ENCODE measurements at places on chromosomes 2 and 18.

- no peak for ATAC-seq
Measured at GRCh38 chr18:49340446-49340845, 120.0 kb downstream of the DYM start.

- no peak for ATAC-seq
Measured at GRCh38 chr18:69215161-69215560, 185.5 kb upstream of the DOK6 start.

DNA sequence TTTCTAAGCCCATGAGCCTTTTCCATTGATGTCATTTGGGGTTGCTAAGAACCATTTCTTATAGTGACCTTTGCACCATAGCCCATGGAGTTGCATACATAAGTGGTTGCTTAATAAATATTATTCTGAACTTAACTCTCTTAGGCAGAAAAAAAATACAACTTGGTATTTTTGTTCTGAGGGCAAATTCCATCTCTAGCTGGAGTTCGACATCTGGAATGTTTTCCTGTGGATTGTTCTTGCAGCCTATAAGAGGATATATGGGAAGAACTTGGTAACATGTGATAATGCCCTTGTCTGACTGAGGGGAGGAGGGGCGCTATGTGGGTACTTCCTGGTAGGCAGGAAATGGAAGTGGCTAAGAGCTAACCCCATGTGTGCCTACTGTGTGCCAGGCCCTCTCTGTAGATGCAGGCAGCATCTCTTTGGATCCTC is 20.7 kb downstream of the IGFBP2 start:
- no peak for ATAC-seq

- no peak for ATAC-seq
Measured at GRCh38 chr2:219658196-219658846, 30.9 kb downstream of the SLC4A3 start.

- no peak for ATAC-seq
Measured at GRCh38 chr18:9901377-9901776, 12.4 kb upstream of the VAPA start.

DNA sequence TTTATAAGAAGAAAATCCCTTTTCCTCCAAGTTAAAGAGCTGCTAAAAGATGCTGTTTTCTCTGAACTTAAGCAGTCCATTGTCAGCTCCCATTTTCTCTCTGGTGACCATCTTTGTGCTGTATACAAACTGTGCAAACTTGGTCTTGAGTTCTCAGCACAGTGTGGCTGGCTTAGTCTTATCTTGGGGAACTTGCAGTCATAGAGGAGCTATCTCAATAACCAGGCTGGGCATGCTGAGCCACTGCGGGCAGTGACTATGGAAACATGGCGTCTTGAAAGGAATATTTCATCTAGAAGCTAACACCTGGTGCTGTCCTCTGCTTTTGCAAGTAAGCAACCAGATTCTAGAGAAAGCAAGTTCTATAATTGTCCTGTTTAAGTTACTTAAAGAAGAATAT is 1334.4 kb upstream of the CELF4 start:
- ATAC-seq: no peak

- ATAC-seq: no peak
Measured at GRCh38 chr18:51300912-51301311, 103.4 kb upstream of the MEX3C start.

GRCh38 chr2:109481196-109481555 is 132.6 kb downstream of the SEPTIN10 start:
- no peak for ATAC-seq

- no peak for ATAC-seq
Measured at GRCh38 chr18:10791169-10791831, 265.5 kb downstream of the NAPG start.

- ATAC-seq: no peak
Measured at GRCh38 chr18:23528580-23529472, 25.5 kb downstream of the RMC1 start.

DNA sequence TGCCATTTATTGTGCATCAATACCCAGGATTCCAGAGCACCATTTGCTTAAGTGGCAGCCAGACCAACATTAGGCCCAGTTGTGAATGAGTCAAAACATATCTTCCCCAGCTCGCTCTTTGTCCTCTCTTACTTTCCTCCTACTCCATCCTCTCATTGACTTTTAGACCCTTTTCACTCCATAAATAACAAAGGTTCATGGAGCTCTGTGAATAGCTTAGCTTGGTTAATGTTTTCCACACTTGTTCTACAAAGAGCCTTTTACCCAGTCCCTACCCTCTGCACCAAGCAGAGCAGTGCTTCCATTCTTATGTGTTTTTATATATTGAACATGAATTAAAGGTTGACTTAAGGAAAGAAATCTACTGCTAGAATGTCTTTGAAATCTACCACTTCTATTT is 625.8 kb upstream of the FANCL start:
- ATAC-seq: no peak

- no peak for ATAC-seq
Measured at GRCh38 chr2:13662055-13662454, 945.3 kb downstream of the TRIB2 start.

DNA sequence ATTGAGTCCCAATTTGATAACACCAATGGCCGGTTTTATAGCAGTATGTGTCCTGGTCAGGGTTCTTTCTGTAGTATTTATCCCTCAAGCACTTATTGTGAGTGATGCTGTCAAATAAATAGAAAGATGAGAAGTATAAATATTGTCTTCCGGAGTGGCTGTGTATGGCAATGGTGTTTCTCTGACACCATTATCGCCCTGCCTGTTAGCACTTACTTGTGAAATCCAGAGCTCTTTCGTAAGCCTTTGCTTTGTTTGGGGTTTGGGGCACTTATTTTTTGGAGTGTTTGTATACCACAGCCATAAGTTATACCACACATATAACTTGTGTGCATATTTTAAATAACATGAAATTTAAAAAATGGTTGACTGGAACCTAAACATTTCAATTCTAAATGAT is 29.3 kb downstream of the CD8B2 start:
- ATAC-seq: no peak

- no peak for ATAC-seq
Measured at GRCh38 chr2:109409321-109410038, 204.3 kb downstream of the SEPTIN10 start.

GRCh38 chr2:236246711-236247246 is 17.4 kb downstream of the ASB18 start:
- no peak for ATAC-seq

GRCh38 chr2:208570851-208571763 is 164.5 kb downstream of the PTH2R start:
- ATAC-seq: no peak

- no peak for ATAC-seq
Measured at GRCh38 chr18:31876707-31877106, 66.2 kb downstream of the TRAPPC8 start.

- ATAC-seq: no peak
Measured at GRCh38 chr18:7846335-7846734, 279.2 kb downstream of the PTPRM start.

GRCh38 chr18:2395427-2396161 is 175.7 kb downstream of the METTL4 start:
- ATAC-seq: no peak

DNA sequence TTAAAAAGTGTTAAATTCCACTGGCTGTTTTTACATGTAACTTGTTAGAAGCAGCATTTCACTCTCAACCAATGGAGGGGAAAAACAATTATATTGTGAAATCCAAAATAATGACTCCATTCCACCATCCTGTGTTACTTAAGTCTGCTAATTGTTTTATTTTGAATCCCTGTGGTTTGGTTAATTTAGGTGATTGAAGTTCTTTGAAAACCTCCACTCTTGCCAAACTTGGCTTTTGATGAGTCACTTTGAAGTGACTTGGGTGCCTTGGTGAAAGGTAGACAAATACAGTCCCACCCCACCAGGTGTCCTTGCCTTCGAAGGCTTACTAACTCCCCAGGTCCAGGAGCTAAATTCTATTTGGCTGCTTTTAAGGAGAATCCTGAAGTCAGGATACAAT is 1303.8 kb upstream of the NRXN1 start:
- no peak for ATAC-seq

- ATAC-seq: no peak
Measured at GRCh38 chr18:44792456-44793061, 111.9 kb downstream of the SETBP1 start.

DNA sequence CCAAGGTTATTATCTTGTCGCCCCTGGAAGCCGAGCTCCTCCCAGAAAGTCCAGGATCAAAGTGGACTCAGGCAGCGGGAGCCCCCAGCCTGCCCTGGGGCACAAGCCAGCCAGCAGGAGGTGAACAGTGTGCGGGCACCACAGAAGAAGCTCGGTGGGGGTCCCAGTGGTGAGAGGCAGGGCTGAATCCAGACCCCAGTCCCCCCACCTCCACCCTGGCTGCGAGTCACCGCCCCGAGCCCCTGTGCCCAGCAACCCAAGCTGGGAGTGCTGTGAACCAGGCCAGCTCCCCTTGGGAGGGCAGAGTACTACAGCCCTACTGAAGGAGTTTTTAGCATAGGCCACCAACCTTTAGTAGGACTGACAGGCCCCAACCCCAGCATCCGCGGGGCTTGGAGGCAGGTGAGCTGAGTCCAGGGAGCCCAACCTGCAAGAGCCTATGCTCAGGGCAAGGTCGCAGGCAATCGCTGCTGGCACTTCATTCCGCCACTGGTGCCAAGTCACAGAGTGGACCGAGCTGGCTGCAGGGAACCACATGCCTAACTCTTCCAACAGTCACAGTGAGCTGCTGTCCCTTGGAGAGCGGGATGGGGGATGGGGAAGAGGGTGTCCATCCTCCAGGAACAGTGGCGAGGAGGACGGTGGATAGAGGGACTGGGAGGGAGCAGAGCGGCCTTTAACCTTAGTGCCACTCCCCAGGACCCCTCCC is 3.0 kb downstream of the PIEZO2 start:
- ATAC-seq: no peak

GRCh38 chr2:20092226-20092900 is 40.9 kb upstream of the LAPTM4A start:
- no peak for ATAC-seq

DNA sequence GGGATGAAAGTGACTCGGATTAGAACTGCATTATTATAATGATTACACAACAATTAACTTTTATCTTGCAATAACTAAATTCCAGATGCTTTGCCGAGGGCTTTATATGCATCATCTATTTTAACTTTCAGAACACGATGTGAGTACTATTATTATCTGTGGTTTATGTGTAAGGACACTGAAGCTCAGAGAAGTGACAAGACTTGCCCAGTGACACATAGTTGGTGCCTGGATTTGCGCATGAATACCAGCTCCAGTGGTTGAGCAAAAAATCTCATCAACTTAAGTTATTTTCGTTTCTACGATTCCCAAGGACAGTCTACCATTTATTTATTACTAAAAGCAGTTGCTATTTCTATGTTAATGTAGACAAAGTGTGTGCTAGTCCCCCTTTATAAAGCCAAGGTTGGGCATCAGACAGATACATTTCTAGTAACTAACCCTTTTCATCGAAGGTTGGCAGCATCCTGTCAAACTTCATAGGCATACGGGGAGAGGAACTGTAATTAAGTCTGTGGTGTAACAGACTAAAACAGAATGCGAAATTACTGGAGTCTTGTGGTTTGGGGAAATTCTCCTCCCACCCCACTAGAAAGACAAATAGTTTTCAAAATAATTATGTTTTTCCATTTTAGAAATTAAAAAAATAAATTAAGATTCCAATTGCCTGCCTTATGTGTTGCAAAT is 73.2 kb upstream of the BOD1L2 start:
- no peak for ATAC-seq

GRCh38 chr2:181394741-181395437 is 62.3 kb upstream of the ITGA4 start:
- ATAC-seq: peak; percentile 27

GRCh38 chr2:95073856-95074662 is 47.5 kb downstream of the MRPS5 start:
- no peak for ATAC-seq

DNA sequence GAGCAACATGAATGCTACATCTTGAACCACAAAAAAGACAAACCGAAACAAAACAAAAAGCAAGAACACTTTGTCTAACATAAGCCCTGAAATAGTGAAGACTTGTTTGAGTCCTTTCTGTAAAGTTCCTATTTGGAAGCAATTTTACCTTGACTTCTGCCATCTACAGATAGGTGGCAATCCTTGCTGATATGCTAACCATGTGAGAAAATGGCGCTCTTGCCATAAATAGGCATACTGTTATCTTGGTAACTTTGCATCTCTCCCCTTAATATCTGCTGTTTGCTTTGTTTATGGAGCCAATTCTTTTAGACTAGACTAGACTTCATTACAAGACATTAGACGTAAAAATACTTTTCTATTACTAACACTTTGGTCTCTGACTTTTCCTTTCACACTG is 49.4 kb upstream of the PNPT1 start:
- no peak for ATAC-seq

- ATAC-seq: no peak
Measured at GRCh38 chr2:194464964-194465638, 1191.9 kb upstream of the SLC39A10 start.

GRCh38 chr18:58117786-58118403 is 73.9 kb downstream of the NEDD4L start:
- no peak for ATAC-seq

- ATAC-seq: no peak
Measured at GRCh38 chr2:217740178-217740577, 262.6 kb downstream of the TNS1 start.

- ATAC-seq: no peak
Measured at GRCh38 chr2:51612387-51612786, 580.5 kb upstream of the NRXN1 start.

- ATAC-seq: no peak
Measured at GRCh38 chr2:120866483-120867140, 130.9 kb downstream of the GLI2 start.

DNA sequence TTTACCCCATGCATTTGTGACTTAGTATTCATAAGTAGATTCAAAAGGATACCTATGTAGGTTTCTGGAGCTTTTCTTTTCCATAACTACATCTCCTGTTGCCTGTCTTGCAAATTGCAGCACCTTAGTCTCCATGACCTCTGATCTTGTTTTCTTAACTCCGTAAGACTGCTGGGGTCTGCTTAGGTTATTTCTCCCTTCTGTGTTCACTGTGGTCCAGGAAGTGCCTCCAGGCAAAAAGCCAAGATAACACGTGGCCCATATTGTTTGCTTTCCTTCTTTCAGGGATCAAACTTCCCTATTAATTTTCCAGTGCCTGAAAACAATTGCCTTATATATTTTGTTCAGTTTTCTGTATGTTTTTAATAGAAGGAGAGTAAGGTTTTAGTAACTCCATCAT is 86.4 kb downstream of the GCA start:
- no peak for ATAC-seq

GRCh38 chr2:212901604-212902275 is 249.7 kb downstream of the IKZF2 start:
- ATAC-seq: no peak

GRCh38 chr2:31127931-31128330 is 10.3 kb downstream of the GALNT14 start:
- no peak for ATAC-seq

- ATAC-seq: no peak
Measured at GRCh38 chr18:74310411-74310810, 5.2 kb upstream of the C18orf63 start.

DNA sequence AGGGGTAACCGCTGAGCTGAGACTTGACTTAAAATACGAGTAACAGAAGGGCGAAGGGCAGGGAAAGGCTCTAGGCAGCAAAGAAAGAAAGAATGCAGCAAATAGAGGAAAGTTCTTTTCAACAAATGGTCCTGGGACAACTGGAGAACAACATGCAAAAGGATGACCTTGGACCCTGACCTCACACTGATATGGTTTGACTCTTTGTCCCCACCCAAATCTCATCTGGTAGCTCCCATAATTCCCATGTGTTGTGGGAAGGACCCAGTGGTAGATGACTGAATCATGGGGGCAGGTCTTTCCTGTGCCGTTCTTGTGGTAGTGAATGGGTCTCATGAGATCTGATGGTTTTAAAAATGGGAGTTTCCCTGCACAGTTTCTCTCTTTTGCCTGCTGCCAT is 33.9 kb downstream of the ST3GAL5 start:
- ATAC-seq: no peak

GRCh38 chr18:42929857-42930256 is 185.6 kb downstream of the RIT2 start:
- ATAC-seq: no peak
